ENCODE measurements at places on chromosomes 3 and 15.

DNA sequence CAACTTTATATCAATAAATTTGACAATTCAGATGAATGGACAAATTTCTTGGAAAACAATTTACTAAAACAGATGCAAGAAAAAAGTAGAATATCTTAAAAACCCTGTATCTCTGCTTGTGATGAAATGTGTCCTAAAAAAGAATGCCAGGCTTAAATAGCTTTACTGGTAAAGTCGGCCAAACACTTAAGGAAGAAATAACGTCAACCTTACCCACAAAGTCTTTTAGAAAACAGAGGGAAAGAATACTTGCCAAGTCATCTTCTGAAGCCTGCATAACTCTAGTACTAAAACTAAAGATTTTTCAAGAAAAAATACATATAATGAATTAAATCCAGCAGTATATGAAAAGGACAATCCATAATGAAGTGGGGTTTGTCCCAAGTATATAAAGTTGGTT is 111.1 kb downstream of the RASA2 start:
- DNase-seq = no peak

DNA sequence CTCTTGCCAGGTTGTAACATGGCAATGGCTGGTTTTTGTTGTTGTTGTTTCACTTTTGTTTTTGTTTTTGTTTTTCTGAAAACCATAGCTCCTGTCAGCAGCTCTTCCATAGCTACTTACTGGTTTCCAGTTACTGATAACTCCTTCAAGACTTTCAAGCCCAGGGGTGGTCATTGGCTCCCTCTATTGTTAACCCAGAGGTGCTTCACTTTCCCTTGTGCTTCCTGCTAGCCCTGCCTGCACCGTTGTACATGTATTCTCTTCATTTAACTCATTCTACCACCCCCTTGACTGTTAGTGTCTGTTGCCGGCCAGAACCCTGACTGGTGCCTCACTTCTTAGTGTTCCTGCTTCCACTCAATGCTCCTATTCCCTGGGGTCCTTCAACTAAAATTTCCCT is 4.2 kb upstream of the TRAT1 start:
- DNase-seq = no peak

DNA sequence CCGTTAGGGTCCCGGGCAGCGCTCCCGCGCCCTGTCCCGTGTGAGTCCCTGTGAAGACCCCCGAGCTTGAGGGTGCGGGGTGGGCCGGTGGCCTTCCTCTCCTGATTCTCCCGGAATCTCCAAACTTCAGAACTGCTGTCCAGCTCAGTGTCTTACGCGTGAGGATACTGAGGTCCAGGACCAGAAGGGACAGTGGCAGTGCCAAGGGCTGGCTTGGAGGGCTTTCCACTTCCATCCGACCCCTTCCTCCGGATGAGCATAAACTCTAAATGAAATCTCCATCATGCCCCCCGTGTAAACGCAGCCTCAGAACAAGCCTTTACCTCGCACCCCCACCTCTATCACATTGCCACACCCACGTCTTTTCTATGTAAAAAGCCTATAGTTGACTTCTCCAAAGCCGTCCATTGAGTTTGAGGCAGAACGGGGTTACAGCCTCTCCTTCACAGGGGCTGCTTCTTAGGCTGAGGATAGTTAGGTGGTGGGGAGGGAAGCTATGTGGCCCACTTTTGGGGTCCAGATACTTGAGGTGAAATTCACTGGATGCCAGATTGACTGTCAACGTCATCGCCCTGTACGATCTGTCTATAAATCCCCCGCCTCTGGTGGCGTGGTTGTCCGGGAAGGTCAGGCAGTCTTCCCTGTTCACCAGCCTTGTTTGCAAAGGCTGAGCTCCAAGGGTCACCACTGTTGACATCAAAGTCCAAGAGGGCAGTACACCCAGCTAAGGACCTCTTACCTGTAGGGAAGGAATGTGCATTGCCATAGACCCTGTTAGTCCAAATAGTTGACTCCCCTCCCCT is 1.1 kb downstream of the EDEM1 start:
- no peak for DNase-seq

DNA sequence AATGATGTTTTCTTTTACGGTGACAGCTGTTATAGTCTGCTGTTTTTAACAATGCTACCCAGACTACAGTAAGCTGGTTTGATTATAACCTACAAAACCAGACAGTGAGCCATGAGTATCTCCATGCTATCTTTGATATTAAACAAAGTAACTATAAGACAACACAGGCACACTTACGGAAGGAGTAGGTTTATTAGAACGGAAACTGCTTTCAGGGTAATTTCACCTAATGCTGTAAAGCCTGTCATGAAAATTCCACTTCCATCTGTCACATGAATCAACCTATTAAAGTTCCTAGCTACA is 33.0 kb downstream of the VPS13C start:
- DNase-seq = no peak

DNA sequence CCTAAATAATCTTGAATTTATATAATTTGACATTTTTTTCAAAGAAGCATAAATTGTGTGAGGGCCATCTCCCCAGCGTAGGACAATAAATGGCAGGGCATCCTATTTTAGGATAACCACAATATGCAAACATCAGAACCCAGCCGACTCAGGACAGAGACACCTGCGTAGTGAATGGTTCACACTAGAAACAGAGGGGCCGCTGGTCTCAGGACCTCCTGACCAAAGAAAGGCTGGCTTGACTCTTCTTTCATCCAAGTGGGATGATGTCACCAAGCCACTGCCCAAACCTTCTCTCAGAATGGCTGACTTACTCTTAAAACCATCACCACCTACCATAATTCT is 162.1 kb downstream of the FOXP1 start:
- DNase-seq = no peak

DNA sequence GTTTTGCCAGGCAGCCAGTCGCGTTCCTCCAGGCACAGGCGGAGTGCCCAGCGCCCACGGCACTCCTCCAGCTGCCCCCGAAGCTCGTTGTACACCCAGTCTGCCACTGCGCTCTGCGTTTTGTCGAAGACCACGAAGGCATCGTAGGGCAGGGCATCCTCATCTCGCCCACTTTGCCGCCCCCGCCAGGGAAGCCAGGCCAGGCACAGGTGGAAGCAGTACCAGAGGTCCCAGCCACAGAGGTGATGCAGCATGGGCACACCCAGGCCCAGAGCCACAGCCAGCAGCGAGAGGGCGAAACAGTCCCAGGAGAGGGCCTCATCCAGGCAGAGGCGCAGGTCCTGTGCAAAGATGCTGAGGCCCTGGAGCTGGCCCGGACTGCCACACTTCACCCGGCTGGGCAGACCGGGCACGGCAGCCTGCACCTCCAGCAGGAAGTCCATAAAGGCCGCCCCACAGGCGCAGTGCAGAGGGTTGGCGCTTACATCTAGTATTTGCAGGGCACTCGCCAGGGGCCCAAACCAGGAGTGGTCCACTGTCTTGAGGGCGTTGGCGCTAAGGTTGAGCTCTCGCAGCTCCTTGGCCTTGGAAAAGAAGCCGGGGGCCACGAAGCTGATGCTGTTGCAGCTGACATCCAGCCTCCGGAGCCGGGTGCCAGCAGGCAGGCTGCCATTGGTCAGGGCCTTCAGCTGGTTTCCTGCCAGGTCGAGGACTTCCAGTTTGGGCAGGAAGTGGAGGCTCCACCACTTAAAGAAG is 3.7 kb downstream of the TLR9 start:
- DNase-seq = no peak

DNA sequence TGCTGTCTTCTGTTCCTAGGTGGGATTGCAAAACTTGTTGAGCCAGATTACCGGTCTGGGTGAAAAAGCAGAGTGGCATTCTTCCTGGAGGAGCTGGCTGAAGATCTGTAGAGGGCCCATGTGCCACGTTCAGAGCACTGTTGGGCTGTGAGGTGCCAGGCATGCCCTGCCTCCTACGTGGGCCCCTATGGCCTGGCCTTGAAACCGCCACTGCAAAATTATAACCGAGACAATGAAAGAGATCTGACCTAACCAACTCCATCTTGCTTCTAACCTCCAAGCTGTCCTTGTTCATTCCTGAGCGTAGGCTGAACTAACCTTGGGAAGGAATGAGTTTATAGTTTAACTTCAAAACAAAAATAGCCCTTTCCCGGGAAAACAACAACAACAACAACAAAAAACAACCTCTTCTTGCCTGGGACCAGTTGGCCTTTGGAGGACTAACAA is 1.4 kb upstream of the ACAD9 start:
- no peak for DNase-seq

DNA sequence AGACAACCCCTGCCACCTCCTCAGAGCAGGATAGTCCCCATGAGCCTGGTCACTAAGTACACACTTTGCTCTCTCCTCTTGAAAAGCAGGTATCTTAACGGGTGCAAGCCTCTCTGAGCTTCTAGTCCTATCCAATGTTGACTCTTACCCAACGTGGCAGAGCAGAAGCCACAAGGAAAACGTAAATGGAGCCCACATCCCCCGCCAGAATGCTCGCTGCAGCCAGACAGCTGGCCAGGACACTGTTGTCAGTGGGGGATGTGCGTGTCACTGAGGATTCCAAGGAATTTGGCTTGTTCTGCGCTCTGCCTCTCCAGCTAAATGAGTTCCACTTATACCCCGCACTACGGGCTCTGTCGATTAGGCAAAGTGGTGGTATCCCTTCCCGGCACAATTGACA is 67.8 kb upstream of the IGF1R start:
- DNase-seq = no peak

DNA sequence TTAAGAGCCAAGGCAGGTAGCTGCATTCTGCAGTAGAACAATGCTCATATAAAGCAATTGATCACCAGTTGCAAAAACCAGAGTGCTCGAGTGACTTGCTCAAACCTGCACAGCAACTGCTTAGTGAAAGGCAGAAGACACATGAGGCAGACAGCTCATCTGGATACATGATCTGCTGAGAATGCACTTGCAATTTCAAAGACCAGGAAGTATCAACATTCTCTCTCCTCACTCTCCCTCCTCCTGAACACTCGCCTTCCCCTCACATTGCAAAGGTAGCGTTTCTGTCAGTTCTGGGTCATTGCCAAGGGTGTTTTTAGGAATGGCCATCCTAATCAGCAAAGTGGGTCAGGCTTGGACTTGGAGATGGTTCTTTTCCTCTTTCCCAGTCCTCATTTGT is 61.0 kb downstream of the BFSP2 start:
- DNase-seq = no peak

DNA sequence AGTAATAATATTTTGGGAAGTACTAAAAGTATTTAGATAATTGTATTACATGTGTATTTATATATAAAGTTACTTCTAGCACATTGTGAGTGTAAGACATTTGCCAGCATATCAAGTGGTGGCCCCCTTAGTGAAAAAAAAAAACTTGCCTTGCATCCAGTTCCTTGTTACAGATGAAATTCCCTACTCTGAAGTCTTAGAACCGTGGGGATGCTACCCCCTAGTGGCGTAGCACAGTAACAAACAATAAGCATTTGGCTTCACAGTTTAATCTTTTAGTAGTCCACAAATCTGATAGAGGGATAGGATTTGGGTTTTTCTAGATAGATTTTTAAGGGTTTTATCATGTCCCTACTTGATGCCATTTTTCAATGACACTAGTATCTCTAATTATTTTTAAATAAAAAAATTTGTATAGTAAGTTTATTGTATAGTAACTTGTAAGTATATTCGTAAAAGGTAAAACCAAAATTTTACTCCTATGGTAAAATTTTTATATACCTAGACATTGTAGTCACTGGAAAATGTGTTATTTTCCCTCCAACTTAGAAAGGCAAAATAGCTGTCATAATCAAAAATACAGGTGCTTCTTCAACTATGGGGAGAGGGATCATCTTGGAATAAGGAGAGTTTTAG is 14.3 kb downstream of the SMC4 start:
- DNase-seq = no peak

- peak; percentile 24 for DNase-seq
Observed at GRCh38 chr3:48507256-48508061, 3.5 kb upstream of the SHISA5 start.

DNA sequence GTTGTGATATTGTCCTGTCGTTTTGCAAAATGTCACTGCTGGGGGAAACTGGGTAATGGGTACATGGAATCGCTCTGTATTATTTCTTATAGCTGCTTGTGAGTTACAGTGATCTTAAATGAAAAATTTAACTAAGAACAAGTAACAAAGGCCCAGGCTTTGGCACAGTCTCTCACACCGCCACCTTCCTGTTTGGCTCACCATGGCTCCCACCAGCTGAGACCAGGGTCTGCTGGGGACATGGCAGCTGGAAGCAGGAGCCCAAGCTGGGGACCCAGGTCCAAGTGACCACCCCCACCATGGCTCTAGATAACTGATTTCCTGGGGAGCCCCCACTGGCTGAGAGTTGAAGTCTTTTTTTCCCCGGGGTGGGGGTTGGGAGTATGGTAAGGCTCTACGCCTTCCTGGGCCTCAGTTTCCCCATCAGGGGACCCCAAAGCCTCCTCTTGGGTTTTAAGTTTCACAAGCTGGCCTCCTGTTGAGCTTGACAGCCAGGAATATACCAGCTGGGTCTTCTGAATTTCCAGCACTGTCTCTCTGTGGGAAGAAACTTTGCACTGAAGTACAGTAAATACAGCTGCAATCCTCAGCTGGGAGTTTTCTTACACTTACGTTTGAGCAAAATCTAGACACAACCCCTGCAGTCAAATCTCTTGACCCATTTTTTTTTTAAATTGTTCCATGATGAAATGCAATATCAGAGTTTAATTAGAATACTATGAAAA is 26.1 kb downstream of the ABTB1 start:
- DNase-seq = no peak

DNA sequence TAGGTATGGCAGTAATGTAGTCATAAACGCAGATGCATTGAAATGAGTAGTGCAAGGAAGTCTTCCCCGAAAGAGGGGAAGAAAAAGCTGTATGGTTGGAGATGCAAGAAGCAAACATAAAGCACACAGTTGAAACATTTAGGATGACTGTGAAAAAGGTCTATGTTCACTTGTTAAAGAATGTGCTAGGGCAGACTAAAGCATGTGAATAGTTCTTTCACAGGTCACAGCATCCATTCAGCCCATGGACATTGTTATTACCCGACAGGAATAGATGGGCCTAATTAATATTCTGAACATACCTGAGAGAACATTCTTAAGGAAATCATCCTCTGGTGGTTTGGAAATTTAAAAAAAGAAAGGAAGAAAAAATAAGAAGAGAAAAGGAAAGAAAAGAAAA is 595.2 kb downstream of the ZIC1 start:
- no peak for DNase-seq
